Fibroblast of skin of back (primary cell): ENCODE measurements at places on chromosomes 13 and 19.

- no peak for DNase-seq
Observed at GRCh38 chr19:13072188-13072908, 30.3 kb downstream of the LYL1 start.

GRCh38 chr19:5687360-5688198 is 2.5 kb upstream of the RPL36 start:
- no peak for DNase-seq

DNA sequence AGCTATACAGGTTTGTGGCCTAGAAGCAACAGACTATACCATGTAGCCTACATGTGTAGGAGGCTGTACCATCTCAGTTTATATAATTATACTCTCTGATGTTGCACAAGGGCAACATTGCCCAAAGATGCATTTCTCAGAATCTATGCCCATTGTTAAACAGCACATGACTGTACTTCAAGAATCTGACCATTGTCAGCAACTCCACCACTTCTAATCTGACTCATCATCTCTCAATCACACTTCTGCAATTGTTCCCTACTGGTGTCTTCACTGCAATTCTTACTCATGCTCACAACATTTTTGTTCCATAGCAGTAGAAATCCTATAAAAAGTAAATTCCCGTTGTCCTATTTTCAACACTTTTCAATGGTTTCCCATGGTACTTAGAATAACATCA is 63.9 kb upstream of the ATXN8OS start:
- DNase-seq: no peak

DNA sequence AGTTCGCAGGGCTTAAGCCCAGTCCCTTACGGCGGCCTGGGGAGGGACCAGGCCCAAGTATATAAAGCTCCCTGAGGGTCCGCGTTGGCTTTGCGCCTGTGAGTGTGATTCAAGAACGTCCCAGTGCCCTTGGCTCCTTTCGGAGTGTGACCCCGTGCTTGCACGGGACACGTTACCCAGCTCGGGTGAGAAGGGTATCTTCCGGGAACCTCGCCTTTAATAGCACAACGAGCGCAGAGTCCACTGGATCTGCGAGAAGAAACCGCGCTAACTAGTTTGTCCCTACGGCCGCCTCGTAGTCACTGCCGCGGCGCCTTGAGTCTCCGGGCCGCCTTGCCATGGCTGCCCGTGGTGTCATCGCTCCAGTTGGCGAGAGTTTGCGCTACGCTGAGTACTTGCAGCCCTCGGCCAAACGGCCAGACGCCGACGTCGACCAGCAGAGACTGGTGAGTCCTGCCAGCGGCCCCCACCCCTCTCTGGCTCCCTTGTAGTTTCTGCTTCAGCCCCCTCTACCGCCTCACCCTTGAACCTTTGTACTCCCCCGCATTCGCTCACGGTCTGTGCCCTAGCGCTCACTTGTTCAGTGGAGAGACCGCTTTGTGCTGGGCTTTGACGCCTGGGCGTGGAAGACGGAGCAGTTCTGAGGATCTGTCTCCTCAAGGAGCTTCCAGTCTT is at the start of gene DNAJC15:
TSS of gene DNAJC15 (plus strand) at position 298 of the 675 bp plus-strand sequence. CDS start at position 339, 41 bp downstream.
- peak; percentile 90 for DNase-seq

- peak; percentile 88 for DNase-seq
Observed at GRCh38 chr19:1324806-1325567, 39.3 kb downstream of the EFNA2 start.
